ENCODE measurements at places on chromosomes 3 and 15.

DNA sequence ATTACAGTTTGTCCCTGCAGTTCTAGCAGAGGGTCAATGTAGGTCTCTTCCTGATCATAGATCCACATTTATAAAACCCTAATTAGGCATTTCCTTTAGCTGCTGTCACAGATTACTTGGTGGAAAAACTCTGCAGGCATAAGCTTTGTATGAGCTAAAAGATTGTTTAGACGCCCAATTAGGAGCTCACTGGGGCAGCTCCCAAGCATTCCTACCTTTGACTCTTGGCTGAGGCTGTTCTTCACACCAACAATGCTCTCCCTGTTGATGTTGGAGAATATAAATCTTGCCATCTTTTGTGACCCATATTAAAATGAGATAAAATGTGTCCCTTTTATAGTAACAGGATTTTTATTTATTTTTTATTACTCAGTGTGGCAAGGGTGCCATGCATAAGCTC lies 148.3 kb upstream of the TRIM42 start:
- no peak for DNase-seq

GRCh38 chr15:24772686-24773373 lies 97.3 kb downstream of the NPAP1 start:
- peak; percentile 75 for DNase-seq

DNA sequence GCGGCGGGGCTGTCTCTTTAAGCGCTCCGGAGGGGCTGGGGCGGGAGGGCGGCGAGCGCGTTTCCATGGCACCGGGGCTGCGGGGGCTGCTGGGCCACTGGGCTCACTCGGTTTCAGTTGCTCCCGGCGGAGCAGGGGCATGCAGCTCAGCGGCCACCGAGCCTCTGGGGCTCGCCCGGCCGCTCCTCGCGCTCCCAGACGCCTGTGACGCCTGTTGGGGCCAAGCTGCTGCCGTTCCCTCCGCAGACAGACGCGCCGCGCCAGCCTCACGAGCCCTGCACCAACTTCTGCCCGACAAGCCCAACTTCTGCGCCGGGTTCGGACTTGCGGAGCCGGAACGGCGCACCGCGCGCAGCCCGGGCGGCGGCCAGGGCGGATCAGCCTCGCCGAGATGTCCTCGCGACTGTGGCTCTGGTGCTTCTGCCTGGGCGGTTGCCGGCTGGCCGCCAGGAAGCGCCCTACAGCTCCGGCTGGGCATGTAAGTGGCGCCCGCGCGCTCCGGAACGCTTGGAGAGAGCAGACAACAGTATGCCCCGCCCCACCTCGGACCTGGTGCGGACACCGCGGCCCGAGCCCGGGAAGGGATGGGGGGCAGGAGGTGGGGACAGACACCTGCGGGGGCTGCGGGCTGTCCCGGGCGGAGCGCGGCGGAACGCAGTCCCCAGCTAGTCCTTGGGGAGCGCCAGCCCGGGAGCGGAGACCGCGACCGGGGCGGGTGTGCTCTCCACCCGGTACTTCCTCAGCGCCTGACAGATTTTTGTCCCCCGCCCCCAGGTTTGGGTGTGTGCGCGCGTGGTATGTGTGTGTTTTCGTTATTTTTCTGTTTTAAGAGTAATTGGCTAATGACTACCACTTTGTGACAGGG lies 154.1 kb upstream of the GOLIM4 start:
- DNase-seq, result peak; percentile 47

- DNase-seq, result no peak
Observed at GRCh38 chr3:12807601-12808359, 11.3 kb downstream of the CAND2 start.

DNA sequence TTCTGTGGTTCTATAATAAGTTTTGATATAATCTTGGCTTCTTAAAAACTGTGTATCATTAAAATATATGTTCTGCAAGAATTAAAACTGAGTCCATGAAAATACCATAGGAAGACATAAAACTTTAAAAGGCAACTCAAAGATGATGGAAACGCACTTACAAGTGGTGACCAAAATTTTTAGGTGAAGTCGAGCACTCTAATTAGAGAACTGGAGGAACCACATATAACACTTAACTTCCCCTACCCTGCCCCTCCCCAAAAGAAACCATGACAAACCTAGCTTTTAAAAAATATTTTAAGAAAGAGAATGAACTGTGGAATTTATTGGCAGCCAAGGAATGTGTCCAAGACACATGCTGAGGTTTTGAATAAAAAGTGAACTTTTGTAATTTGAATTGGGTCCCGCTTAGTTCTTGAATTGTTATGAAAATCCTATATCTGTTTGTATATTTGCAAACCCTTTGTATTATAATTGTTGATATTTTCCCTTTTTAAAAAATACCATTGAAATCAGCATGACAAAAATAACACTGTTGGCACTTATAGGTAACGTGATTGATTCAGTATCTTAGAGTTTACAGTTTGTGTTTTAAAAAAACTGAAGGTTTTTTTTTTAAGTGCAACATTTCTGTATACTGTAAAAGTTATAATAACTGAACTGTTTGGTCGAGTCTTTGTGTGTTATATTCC lies 7.7 kb downstream of the NR2F2 start:
- no peak for DNase-seq

DNA sequence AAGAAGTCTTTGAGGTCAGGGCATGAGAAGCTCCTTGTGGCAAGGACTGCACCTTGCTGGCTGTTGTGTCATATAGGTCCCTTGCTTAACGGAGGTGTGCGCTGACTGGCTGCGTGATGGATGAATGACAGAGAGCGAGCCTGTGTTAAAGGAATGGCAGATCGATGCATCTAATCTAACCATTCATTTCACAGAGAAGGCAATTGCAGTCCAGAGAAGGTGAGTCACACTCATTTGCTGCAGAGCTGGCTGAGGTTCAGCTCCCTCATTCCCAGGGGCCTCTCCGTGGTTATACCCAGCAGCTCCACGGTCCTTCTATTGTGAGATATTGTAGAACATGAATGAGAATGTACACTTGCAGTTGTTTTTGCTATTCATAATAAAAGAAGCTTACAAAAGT lies 289.3 kb downstream of the EPHB1 start:
- no peak for DNase-seq

DNA sequence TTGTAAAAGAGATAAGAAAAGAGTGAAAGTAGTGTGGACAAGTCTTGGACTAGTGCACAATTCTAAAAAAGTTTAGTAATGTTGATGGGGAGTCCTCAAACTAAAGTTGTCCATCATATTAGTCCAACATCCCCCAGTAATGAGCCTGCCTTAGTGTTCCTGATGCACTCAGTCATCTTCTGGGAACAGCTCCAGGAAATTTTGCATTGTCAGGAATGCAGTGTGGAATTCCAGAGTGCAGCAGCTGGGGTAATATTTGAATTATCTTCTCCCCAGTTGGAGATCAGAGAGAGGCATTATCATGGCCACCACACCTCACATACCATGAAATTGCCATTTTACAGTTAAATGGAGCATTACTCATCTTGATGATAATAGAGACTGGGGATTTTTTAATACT lies 528.8 kb upstream of the NAALADL2 start:
- no peak for DNase-seq

DNA sequence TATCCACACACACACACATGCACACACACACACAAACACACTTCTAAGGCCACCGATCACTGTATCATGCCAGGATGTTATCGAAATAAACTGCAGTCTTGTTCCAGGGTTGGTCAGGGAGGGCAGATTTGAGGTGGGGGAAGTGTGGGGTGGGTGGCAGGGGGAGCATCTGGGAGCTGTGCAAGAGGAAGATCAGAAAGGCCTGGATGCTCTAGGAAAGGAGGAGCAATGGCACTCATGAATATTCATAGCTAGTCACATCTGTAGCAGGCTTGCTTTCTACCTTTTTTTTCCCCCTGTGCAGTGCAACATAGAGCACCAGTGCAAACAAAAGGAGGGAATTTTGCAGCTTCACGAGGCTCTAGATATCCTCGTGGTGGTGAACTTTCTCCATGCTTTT lies 84.9 kb downstream of the MEIS2 start:
- DNase-seq, result no peak

- no peak for DNase-seq
Observed at GRCh38 chr15:82810890-82811426, 1.5 kb downstream of the WHAMM start.

DNA sequence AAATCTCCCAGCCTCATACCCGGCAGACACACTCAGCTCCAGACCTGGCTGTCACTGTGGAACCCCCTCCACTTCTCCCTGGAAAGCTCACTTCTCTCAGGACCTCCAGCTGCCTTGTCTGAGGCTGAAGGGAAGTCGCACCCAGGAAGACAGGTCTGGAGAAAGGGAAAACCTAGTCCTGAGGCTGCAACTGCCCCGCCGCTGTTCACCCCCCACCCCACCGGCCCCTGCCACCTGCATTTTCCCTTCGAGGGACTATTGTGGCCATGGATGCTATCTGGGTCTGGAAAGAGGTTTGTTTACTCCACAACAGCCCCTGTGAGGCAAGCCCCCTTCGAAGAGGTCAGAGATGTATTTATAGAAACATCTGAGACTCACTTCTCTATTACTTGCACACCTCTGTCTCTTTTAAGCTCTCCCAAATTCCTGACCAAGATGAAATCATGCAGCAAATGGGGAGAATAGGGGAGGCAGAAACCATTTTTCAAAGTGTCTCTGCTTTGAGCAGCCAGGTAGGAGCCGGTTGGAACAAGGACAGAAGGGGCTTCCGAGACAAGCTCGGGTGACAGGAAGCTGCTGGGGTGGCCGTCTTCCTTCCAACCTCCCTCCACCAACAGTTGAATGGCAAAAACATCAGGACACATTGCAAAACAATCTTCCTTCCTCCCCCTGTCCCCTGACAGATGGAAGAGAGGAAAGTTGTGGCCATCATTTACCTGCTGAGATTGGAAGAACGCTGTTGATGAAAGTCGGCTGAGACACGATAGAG lies 518 bp downstream of the COLQ start:
- DNase-seq, result no peak

- peak; percentile 1 for DNase-seq
Observed at GRCh38 chr3:24042174-24043059, 97.3 kb downstream of the NR1D2 start.

DNA sequence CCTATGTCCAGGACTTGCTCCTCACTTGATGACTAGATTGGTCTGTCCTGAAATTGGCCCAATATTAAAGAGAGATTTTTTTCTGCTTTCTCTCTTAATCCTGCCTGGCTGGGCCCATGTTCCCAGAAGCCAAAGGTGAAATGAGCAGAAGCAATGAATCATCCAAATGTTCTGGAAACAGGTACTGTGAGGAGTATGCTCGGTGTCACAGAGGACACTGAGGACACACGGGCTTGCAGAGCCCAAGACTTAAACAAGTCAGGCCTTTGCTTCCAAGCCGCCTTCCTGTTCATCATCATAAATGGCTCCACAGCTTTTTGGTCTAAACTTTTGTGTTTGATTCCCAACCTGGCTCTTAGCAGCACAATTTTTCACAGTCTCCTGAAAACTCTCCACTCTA lies 31.4 kb downstream of the EIF3J start:
- no peak for DNase-seq
